Memory B cell (primary cell): ENCODE measurements at places on chromosomes 4 and X.

DNA sequence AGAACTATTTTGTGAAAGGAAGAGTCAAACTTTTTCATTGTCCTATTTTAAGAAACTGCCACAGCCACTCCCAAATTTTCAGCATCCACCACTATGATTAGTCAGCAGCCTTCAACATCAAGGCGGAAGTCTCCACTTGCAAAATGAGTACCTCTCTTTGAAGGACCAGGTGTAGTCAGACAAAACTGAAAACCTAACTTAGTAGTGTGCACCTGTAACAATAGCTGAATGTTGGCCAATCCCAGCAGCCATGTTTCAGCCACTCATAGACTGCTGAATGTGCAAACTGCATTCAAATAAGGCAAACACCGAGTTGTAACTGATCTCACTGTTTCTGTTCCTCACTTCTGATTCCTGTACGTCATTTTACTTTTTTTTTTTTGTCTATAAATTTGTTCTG is 341.1 kb downstream of the IL15 start:
- DNase-seq: no peak

DNA sequence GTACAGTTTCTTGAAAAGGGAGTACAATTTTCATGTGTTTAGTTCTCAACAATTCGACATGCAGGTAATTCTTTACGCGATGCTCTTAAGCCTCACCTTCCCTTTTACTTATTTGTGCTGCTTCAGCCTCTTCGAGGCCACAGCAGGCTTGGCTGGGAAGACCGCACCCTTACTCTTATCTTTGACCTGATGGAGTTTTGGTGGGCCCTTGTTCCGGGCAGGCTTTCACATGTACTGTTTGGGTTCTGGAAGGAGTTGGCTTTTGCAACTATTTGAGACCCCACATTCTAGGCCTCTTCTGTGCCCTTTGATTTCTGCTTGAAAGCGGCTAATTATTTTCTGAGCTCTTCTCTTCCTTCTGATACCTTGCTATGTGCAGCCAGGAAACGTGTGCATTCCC is 60.2 kb downstream of the FAM193A start:
- no peak for DNase-seq

DNA sequence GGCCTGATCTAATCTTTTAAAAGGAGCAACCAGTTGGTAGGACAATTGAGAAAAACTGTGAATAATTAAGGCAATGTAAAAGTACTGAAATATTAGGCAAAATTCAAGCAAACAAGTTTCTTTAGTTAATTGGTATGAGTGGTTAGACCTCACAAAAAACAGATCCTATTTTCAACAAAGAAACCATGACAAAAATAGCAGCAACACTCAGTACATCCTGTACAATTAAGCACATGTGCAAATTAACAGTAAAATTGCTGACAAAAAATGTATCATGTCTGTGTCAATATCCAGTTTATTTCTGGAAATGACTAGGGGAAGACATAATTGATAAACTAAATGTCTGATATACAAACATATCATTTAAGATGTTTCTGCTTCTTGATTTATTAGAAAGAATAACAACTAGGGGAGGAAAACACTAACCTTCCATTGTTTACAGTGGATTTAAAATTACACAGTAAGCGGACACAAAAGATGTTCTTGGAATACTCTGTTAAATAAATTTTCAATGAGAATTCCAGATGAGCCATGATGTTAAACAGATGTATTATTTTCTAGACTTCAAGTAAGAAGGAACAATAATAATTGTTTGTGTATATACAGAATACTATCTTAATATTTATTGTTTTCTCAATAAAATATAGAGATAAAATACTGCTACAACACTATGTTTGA is 638.9 kb downstream of the SPRY1 start:
- no peak for DNase-seq

DNA sequence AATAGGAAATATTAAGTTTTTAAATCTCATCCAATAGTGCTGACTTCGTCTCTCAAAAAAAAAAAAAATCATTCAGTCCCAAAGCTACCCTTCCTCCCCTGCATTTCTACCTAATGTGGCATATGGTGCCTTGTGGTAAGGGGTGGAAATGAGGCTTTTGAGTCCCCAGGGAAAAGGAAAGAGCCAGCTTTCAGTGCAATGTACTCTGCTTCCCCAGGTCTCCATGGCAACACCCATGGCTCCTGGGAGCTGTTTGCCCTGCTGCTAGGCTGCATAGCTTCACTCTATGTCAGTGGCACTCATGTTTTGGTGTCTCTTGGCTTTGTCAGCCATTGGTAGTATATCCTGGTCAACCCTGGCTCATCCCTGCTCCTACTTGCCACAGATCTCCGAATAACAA is 175.9 kb downstream of the SLC39A8 start:
- DNase-seq: no peak

DNA sequence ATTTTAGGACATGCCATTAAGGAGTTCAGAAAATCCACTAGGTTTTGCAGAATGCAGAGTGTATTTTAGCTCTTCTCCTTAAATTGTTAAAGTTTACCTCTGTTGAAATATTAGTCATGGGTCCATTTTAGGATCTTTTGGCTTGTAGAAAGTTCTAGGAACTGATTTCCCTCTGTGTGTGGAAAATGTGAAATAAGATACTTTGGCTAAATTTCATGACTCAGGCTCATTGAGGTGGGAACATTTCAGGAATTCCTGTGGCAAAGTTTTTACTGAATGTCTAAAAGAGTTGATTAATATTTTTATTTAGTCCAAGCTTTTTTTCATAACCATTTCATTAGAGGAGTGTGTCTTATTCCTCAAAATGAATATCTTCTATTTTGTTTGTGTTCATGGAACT is 7.0 kb downstream of the FHIP1A start:
- DNase-seq: no peak

DNA sequence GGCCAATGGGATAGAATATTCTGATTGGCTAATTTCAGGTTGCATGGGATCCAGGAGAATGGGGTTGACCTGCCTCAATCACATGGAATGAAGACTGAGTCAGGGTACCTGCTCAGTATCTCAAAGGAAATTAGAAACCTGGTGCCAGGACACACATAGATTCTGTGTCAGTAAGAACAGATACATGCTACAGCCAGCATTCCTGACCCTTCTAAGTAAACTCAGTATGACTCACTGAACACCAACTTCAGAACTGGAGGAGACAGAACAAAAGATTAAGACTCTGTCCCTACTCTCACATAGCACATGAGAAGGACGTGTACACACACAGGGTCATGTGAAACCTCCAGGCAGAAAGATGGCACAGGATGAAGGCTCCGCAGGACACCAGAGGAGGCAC is 54.5 kb downstream of the FAM184B start:
- no peak for DNase-seq

- DNase-seq: no peak
Measured at GRCh38 chr4:147340111-147340510, 140.8 kb upstream of the EDNRA start.

GRCh38 chr4:74223098-74223497 is 65.2 kb downstream of the MTHFD2L start:
- no peak for DNase-seq

DNA sequence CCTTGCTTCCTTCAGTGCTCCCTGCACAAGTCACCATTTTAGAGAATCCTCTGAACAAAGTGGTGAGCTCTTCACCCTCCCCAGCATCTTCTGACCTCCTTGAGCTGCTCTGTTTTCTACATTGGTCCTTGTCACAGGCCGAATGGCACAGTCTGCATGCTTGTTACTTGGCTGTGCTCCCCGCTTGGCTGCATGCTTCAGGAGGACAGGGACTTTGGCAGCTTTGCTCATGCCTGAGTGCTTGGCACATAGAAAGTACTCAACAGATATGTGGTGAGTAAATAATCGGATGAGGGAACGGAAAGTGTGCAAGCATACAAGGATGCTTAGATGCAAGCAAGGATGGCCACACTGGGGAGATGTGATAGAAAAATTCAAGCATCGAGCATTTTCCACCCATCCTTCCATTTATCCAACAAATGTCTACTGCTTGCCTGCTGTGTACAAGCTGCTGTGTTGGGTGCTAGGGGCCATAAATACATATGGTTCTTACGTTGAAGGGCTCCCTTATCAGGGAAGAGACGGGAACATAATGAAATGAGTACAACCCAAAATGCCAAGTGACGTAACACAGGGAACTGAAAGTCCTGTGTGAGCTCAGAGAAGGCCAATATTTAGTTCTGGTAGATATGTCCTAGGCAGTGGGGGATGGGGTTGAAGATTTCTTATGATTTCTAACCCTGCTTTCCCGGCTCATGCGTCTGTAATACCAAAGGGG is 31.2 kb downstream of the SLC2A9 start:
- no peak for DNase-seq

DNA sequence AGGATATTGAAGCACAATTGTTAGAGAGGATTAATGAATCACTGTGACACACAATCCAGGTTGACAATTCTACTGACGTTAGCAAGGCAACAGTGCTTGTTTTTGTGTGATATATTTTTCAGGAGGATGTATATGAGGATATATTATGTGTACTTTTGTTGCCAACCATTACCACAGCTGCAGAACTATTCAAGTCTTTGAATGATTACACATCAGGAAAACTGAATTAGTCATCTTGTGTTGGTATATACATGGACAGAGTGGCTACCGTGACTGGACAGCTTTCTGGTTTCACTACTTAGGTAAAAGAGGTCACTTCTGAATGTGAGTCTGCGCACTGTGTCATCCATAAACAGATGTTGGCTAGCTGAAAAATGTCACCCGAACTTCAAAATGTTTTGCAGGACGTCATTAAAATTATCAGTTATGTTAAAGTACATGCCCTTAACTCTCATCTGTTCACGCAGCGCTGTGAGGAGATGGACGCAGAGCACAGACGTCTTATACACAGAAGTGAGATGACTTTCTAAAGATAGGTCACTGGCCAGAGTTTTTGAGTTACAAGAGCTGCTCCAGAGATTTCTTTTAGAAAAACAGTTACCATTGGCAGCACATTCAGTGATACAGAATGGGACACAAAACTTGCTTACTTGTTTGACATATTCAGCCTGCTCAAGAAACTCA is 69.0 kb downstream of the MRPL1 start:
- no peak for DNase-seq

DNA sequence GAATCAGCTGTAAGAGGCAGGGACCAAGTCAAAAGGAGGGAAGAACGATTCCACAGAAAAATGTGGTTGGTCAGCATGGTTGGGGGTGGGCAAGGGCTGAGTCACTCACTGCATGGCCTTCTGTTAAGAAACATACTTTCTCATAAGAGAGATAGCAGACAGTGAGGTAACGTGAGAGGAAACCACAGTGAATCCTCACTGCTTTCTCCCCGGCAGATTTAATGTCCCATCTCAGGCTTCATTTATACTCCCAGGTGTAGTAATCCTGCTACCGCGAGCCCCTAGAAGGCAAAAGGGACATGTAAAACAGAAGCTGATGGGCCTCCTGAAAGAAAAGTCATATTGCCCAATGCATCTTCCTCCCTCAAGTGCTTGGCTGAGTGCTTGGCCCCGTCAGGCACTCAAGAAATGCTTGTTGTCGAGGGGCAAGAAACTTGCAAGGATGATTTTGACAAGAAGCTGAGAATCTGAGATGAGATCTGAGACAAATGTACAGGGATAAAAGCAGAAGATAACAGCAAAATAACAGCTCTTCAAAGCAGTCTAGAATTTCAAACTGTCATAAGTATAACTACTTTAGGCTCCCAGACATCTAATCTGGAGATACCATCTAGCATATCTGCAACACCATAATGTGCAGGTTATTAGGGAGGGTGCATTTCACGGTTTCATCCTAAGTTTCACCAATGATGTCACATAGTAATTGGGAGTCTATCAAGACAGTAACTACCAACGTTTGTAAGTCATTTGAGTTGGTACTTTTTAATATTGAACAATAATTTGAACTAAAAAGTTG is 40.2 kb downstream of the SH3KBP1 start:
- DNase-seq: no peak

DNA sequence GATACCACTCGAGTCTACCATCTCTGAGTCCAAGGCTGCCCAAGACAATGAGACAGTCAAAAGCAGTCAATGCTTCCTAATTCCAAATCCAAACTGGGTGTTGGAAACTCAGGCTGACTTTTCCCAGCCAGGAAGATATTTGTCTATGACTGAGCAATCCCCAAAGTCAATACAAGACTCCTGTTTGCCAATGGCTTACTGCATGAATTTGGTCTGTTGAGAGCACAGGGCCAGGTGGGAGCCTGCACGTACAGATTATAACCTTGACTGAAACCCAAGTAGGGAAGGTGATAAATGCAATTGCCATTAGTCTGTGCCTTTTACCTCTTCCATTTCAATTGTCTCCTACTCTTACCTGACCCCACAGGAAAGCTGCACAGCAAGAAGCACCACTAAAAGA is 72.6 kb upstream of the PPARGC1A start:
- no peak for DNase-seq

DNA sequence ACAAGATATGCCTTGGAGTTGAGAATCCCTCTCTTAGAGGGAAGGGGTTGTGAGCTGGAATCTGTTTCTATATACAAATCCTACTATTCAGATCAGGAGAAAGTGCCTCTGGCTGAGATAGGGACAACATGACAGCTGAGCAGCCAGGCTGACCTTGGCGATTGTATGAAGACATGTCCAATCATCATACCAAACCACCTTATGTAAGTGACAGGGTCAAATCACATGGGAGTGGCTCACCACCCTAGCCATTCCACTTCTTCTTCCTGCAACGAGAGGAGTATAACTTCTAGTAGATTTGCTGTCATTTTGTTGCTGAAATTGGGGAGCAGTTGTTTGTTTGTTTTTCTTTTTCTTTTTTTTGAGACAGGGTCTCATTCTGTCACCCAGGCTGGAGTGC is 48.3 kb upstream of the TMEM150C start:
- DNase-seq: no peak

DNA sequence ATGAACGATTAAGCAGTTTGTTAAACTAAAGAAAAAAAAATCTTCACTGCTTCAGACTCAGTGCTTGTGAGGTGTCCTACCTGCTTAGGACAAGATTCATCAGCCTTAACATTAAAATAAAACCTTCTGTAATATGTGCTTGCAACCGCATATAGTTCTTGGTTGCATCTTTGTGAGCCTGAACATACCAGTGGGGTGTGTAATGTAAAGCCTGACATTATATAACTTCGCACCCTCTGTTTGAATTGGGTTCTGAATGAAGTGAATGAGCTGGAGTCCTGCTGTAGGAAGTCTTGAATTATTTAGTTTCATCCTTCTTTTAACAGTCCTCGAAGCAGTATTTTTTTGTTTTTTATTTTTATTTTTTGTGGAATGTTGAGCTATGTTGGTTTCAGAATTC is 3.1 kb downstream of the KDM6A start:
- DNase-seq: no peak

- peak; percentile 23 for DNase-seq
Measured at GRCh38 chrX:39730662-39731329, 367.0 kb downstream of the BCOR start.

DNA sequence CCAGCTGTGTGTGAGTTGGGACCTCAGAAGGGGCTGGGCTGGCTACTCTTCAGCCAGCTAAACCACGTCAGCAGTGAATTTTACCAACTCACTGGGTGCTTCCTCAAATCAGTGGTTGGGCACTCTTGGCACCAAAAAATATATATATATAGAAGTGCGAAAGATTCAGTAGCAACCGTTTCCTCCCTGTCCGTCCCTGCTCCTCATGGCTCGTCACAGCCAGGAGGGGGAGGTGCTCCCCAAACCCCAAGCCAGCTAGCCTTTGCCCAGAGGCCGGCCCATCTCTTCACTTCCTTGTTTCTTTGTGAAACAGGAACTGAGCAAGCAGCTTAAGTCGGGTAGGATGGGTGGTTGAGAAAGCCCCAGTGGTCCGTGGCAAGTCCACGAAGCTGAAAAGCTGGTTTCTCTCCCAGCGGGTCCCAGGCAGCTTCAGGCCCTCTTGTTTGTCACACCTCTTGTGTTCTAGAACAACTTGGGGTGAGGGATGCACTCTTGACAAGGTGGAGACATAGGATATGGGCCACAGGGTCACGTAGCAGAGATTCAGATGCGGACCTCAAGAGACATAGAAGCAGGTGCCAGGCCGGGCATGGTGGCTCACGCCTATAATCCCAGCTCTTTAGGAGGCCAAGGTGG is 6.8 kb upstream of the SASH3 start:
- DNase-seq: peak; percentile 74
